ENCODE measurements at places on chromosomes 4 and X.

DNA sequence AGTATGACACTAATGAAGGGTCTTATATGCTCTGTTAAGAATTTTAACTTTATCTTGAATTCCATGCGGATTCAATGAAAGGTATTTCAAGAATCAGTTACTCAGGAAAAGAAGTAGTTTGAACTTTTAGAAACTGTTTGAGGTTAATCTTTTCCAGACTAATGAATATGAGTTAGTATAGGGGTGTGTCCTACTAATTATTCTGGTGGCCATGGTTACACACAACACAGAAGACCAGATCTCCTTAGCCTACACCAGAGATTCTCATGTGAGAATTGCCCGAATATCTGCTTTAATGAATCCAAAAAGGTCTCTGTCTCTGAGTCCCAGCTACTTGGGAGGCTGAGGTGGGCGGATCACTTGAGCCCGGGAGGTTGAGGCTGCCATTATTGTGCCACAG is 100.4 kb downstream of the MMRN1 start:
- no peak for DNase-seq

GRCh38 chr4:31984872-31985271 is 1264.7 kb downstream of the PCDH7 start:
- DNase-seq: no peak

GRCh38 chrX:151789179-151789800 is 54.7 kb downstream of the CNGA2 start:
- DNase-seq: no peak

DNA sequence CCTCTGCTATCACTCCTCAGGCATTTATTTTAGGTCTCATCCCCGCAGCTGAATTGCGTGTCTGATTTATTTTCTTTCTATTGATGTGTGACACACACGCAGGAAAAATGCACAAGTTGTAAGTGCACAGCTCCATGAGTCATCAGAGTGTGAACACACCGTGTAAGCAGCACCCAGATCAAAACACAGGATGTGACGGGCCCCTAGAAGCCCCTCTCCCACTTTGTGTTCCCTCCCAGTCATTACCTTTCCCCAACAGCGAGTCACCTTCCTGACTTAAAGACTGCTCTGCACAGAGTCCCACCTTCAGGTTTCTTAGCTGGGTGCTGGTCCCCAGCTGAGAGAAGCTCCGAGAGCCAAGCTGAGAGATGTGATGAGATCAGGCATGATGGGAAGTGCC is 436.7 kb downstream of the MID1IP1 start:
- DNase-seq: no peak

DNA sequence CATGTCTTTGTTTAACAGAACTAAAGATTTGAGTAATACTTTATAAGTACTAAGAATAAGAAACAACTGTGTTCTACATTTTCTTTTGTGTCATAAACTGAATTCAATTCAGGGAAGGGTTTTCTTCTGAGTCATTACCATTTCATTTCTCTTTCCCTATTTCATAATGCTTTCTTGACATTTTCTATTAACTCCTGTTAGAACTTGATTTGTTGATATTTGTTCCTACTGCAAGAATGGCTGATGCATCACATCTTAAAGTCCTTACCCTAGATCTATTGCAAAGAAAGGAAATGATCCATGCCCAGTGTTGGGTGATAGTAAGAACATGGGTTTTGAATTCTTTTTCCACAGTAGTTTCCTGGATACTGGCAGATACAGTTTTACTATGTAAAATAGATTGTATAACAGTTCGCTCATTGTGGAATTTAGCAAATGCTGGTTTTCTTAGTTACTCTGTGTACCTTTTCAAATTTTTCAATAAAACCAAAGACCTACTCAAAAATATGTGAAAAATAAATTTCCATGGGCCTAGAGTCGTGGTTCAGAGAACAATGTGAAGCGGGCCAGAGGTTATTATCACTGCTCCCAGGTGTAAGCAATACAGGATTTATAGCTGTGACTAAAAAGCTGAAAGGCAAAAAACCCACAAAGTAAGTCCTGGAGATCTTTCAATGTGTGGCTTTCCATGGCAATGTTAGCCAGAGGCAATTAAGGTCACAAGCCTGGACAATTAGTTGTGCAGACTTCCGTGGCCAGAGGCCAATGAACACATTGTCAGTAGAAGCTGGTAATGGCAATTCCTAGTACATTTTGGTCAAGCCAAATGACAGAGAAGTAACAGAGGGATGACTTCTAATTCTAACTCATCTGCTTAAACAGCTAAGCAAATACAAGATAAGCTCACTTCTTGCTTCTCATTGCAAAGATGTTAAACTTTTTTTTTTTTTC is 127.3 kb upstream of the FAT4 start:
- no peak for DNase-seq

DNA sequence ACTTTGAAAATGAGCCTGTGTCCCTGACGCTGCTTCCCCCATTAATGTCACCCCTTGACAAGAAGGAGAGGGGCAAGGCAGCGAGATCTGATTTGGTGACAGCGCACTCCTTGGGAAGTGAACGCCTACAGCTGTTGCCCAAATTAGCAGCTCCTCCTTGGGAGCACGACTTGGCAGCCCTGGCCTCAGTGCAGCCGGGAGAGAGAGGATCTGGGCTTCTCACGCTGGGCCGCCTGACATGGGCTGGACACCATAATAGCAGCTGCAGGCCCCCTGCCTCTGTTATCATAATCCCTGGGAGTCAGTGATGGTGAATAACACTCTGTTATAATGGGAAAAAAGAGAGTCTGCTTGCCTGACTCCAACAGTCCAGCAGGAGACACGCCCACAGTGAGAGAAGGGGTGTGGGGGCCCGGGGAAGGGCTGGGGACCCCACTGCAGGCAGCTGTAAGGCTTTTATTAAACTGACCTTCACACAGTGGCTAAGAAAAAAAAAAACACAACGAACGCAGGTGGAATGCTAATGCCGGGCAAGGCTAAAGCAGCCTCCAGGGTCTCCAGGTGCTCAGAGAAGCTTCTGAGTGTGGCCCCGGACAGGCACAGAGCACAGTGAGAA is 73.3 kb downstream of the PSAPL1 start:
- DNase-seq: no peak

- no peak for DNase-seq
Measured at GRCh38 chr4:7118013-7118832, 50.4 kb upstream of the GRPEL1 start.

DNA sequence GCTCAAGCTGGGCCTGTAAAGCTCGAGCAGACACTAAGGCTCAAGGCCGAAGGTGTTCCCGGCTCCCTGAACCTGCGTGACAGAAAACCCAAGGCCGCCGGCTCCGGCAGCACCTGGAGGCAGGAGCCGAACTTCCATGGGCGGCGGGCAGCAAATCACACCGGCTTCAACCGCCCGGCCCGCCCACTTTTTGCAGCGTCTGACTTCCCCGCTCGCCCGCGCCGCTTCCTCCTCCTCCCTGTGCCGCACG is 940 bp upstream of the NSD2 start:
- peak; percentile 32 for DNase-seq

DNA sequence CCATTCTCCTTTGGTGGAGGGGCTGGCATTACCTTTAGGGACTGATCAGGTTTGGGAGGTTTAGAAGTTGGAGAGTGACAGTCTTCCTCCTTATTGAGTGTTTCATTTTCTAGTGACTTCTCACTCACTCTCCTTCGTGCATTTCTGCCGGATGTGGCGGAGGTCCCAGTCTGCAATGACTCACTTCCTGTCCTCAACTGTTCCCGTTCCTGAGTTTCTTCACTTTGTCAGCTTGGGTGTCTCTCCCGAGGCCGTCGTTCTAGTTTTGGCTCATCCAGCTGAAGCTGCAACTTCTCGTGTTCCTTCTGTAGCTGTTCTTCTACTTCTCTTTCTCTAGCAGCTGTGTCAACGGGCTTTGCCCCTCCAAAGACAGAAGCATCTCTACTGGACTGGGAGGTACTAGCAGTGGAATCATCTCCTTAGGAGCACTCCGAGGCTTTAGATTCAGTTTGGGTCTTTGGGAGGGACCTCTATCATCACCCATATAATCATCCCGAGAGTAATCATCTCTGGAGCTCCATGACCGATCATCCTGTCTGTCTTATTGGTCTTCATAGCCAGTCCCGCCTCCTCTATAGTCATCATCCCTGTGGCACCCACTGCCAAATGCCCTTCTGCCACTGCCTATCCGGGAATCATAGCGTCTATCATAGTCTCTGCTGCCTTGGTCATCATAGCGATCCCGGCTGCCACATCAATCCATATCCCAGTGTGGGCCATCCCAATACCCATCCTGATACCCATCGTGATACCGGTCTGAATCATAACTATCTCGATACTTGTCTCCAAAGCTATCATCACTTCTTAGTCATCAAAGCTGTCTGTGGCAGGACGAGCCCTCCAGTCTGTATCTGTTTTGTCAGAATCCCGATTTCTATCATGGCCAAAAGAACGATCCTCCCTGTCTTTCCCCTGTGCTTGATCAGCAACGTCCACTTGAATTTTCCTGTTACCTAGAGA is 35.3 kb upstream of the VSIG4 start:
- no peak for DNase-seq

GRCh38 chr4:22680065-22680642 is 12.6 kb upstream of the GBA3 start:
- DNase-seq: no peak

GRCh38 chr4:605702-606425 is 19.5 kb upstream of the PDE6B start:
- no peak for DNase-seq

GRCh38 chrX:9708923-9709553 is 56.6 kb downstream of the GPR143 start:
- no peak for DNase-seq

DNA sequence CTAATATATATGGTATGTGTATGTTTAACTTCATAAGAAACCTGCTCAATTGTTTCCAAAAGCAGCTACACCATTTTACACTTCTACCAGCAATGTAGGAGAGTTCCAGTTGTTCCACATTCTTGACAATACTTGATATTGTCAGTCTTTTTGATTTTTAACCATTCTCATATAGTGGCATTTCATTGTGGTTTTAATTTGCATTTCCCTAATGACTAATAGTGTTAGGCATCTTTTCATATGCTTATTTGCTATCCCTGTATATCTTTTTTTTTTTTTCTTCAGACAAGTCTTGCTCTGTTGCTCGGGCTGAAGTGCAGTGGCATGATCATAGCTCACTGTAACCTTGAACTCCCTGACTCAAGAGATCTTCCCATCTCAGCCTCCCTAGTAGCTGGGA is 58.2 kb upstream of the TRIM2 start:
- DNase-seq: no peak

DNA sequence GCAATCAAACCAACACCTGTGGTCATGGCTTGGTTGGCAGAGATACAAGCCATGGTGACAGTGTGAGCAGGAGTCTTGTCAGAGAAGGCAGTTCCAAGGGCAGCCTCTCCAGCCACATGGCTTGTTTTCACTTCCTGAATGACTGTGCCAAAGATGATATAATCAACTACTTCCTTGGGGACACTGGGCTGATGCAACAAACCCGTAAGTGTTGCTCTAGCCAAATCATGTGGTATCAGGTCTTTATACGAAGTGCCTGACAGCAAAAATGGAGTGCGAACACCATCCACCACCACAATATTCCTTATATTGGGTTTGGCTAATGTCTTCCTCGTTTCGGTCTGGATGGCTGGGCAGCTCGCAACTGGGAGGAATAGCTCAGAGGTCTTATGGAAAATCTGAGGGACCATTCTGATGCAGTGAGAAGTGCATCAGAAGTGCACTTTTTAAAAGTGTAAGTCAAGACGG is 922.0 kb downstream of the NLGN4X start:
- DNase-seq: no peak

DNA sequence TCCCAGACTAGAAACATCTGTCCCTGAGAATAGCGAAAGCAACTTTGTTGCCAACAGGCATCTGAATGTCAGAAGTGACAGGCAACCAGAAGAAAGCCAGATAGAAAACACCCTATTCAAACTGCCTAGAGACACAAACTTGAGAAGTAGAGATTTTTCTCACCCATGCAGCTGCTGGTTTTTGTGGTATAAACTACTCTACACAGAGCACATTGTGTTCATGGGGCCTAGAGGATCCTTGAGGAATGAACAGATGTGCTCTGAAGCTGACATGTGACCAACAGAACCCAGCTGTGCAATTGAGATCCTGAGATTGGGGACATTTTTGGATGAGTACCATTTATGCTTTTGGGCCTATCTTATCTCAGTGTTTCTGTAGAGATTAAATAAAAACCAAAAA is 63.6 kb upstream of the NRK start:
- no peak for DNase-seq

- DNase-seq: no peak
Measured at GRCh38 chrX:23578079-23578478, 89.2 kb upstream of the PRDX4 start.

DNA sequence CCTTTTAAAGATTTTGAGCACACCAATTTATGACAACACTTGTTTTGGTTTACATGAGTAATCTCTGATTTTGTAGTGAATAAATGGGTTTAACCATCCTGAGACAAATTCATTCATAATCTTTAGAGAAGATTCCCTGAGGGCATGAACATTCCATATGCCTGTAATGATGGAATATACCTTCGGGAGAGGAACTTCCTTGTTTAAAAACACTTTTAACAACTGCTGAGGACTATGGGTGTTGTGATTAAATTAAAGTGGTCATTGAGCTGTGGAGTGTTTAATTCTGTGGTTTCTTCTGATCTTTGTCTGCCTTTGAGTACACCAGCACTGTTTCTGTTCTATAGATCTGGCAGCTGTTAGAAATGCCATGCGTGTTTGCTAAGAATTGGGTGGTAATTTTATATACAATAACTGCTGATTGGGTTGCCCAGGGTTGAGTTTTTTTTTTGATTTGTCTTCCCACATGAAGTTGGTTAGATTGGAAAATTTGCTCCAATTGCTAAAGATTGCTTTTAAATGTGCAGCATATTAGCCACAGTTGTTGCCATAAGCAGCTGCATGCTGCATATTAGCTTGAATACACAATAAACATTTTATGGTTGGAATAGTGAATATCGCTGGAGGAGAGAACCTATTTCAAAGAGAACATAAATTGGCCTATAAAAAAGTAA is 86.8 kb downstream of the DCLK2 start:
- no peak for DNase-seq

DNA sequence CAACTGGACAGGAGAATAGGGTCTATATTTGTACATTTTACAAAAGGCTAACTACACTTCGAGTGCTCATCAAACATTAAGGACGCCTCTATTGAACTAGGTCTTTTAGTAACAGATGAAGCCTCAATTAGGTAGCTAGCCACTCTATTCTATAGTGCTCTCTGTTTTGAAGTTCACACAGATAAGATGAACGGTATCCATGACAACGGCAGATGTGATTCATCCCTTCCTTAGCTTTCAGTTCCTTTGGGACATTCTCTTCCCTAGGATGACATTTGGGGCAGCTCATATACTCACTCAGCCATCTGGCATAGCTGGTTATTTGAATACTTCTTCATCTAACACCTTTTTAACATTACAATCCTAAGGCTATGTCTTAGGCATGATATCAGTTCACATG is 62.4 kb upstream of the WDFY3 start:
- DNase-seq: no peak
